ENCODE measurements at places on chromosomes 3 and 15.
A peak's percentile ranks its signal among the peaks of the same experiment; 100 is the strongest.

GRCh38 chr3:126180477-126181397 lies at the start of gene ALDH1L1:
Gene ALDH1L1, minus strand, starts transcription at chr3:126180586. Its CDS starts 19,607 bp downstream, at chr3:126160979.
- DNase-seq: no peak

- DNase-seq: no peak
These were observed 408.9 kb upstream of the WNT5A start for GRCh38 chr3:55895897-55896566.

DNA sequence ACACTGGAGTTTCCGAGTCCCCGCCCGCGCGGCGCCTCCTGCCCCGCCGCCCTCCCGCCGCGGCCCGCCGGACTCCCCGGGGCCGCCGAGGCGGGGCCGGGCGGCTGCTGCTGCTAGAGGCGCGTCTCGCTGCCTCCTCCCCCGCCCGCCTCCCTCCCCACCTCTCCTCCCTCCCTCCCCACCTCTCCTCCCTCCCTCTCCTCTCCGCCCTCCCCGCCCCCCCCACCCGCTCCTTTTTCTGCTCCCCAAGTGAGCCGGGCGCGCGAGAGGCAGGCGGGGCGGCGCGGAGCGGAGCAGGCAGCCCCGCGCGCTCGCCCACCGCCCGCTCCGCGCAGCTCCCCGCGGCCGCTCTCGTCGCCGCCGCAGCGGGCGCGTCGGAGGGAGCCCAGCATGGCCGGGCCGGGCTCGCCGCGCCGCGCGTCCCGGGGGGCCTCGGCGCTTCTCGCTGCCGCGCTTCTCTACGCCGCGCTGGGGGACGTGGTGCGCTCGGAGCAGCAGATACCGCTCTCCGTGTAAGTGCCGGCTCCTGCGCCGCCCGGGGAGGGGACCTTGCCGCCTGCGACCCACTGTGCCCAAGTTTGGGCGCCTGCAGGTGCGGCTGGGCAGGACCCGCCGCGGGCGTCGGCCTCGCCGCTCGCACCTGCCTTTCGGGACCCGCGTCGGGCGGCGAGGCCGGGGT lies at the start of gene CACNA2D3:
Gene CACNA2D3, plus strand, starts transcription at position 229 of the 679 bp plus-strand sequence.
- DNase-seq: peak; percentile 47

DNA sequence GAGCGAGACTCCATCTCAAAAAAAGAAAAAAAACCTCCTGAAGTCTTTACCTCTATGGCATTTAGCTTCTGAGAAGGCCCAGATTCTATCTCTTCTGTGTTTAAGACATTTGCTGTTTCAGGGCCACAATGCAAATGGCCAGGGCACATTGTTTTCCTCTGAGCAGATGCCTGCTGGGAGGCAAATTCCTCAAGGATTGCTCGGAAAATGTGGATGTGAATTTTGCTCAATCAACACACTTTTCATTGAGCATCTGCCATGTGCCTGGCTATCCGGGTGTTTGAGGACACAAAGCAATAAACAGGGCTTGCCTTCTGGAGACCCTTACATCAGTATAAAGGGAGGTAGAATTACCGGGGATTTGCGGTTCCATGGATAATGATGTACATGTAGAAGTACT lies 20.0 kb downstream of the TRIM71 start:
- DNase-seq: no peak

- DNase-seq: no peak
These were observed 19.9 kb downstream of the NDUFB4 start for GRCh38 chr3:120615847-120616609.

DNA sequence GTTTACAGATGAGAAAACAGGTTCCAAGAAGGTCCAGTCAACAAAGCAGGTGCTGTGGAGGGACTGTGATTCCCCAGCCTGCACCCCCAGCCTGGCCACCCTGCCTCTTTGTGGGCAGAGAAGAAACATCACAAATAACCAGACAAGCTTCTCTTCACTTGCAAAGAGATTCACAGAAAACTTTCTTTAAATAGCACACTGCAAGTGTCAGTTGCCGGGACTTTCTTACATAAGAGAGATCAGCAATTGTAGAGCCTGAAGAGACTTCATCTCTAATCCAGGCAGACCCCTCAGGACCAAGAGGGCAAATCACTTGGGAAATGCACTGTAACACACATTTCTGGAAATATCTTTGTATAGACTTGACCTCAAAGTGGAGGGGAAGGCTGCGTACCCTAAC lies 207.9 kb upstream of the CHRNA7 start:
- no peak for DNase-seq

GRCh38 chr3:194298331-194299227 lies 52.5 kb downstream of the CPN2 start:
- no peak for DNase-seq

DNA sequence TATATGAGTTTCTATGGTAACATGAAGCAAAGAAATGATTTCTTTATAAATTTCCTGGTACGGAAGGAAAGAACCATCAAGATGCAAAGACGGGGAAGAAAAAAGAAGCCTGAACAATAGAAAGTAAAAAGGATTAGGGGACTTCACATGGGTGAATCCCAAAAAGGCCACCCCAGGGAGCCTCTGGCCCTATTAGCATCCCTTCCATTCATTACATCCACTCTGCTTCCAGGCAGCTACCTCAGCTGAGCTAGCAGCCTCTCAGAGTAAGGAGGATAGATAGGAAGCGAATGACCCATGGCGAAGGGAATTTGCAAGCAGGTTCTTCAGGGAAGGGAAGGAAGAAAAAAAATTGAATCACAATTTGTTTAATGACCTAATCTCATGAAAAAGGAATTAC lies 81.6 kb downstream of the GABRB3 start:
- DNase-seq: no peak

DNA sequence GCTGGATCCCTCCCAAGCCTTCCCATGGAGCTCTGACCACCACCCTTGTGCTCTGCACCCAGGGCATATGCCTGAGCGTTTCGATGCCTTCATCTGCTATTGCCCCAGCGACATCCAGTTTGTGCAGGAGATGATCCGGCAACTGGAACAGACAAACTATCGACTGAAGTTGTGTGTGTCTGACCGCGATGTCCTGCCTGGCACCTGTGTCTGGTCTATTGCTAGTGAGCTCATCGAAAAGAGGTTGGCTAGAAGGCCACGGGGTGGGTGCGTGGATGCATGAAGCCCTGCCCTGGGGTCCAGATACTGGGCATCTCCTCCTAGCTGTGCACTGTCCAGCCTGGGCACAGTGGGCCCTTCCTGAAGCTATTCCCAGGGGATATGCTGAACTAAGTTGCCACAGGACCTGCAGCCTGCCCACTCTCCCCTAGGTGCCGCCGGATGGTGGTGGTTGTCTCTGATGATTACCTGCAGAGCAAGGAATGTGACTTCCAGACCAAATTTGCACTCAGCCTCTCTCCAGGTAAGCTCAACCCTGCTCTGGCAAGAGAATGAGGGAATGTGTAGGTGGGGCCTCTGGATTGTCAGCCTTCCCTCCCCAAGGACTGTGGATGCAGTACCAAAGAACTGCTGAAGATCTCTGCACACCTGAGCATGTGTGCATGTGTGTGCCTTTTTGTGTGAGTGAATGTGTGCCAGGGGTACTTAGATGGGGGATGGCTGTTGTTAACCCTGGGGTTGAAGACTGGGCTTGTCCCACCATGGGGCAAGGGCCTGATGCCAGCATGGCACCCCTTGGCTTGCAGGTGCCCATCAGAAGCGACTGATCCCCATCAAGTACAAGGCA lies 2.1 kb downstream of the MYD88 start:
- DNase-seq: no peak

GRCh38 chr15:81160312-81161159 lies 26.5 kb downstream of the CFAP161 start:
- DNase-seq: no peak

- DNase-seq: no peak
These were observed 19.3 kb downstream of the PDZRN3 start for GRCh38 chr3:73605412-73605811.

DNA sequence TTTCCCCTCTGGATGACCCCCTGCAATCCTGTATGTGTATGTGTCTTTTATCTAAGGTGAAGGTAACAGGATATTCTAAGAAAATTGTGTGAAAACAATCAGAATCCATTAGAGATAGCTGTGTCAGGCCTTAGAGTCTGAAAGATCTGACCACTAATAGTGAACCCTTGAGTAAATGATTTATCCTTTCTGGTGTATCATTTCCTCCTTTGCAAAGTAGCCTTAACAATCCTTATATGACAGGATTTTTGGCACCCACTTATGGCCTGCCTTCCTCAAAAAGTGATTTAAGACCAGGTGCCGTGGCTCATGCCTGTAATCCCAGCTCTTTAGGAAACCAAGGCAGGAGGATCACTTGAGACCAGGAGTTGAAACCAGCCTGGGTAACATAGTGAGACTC lies 110.2 kb downstream of the RBPMS2 start:
- DNase-seq: no peak

DNA sequence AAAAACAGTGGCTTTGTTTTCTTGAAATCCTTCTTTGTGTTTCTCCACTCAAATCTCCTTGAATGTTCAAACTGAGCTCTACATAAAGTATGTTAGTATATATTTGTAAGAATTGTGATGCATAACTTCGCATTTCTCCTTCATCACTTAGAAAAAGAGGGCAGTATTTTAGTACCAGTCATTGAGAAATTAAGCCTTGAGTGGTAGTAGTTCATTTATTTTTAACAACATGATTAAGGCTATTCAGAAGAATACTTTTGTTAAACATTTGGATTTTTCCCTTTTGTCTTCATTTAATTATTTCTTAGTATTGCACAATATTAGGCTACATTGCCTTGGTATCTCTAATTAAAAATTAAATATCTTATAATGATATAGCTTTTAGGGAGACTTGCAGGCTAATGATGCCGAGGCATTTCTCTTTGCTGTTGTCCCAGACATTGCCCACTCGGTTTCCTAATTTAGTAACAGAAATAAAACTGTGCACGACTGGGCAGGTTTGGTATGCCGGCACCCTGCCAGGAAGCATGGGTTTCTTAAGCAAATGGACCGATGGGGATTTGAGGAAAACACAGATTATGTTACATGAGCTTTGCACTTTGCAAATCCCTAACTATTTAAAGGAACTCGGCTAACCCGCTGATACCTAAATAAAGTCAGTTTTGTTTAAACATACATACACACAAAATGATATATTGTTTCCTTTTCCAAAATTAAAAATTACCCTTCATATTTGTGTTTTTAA lies 54.7 kb downstream of the LRRC28 start:
- DNase-seq: peak; percentile 6

GRCh38 chr3:135621184-135621920 lies 344.2 kb upstream of the PPP2R3A start:
- no peak for DNase-seq

DNA sequence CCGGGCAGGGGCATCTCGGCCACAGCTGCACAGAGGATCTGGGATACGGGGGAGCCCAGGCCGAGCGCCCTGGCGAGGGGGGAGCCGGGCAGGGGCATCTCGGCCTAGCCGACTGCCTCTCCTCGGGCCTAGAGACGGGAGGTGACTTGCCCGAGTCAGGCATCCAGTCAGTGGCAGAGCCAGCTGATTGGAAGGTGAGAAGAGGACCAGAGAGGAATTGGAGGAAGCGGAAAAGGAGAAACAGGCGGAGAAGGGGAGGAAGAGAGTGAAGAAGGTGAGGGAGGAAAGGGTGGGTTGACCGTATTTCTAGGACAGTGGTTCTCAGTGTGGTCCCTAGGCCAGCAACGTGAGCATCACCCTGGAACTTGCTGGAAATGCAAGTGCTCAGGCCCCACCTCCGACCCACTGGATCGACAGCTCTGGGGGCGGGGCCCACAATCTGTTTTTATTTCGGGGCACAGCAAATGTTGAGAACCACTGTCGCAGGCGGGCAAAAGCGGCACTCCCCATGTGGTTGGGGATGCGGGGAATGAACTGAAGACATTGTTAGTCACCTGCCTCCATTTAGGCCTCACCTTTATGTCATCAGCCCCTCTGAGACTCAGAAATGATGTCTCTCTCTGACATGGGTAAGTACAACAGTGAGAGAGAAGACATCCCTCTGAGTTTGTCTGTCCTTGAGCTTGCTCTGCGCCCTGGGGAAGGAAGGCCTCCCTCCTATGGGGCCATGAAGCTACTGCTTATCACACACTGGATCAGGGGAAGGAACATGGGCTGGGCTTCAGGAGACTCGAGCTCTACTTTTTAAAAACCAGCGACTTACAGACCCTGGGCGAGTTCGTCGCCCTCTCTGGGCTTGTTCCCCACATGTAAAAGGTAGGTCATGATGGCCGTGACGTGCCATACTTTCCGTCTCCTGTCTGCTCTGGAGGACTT lies 1.0 kb upstream of the MELTF start:
- DNase-seq: no peak

GRCh38 chr3:152218602-152219001 lies 50.1 kb upstream of the MBNL1 start:
- no peak for DNase-seq

GRCh38 chr3:46900007-46900292 lies 22.4 kb downstream of the PTH1R start:
- DNase-seq: no peak

- no peak for DNase-seq
These were observed 45.1 kb downstream of the COL8A1 start for GRCh38 chr3:99683465-99683864.

- DNase-seq: no peak
These were observed 177.7 kb downstream of the THRB start for GRCh38 chr3:24316887-24317383.

DNA sequence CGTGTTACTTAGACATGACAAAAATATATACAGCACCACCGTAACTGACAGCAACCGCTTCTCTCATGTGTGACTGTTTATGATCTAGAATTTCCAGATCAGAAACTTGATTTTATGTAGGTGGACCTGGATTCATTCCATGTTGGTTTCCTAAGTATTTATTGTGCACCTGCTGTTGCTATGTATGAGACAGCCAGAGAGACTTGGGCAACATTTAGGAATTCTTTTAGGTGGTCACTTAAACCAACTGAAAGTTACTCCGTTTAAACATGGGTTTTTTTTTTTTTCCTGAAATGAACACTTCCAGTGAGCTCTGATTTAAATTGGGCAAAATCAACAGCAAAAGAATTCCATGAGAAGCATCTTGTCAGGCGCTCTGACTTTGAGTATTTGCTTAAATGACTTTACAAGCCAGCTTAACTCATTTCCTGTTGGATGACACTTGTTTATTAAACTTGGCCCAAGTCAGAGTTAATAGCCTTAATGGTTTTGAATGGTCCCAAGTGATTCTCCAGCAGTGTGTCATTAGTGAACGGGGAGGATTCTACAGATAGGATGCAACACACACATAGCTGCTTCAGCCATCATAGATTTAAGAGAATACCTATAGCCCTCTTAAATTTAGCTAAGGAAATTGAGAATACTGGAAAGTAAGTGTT lies 31.8 kb downstream of the MITF start:
- no peak for DNase-seq

DNA sequence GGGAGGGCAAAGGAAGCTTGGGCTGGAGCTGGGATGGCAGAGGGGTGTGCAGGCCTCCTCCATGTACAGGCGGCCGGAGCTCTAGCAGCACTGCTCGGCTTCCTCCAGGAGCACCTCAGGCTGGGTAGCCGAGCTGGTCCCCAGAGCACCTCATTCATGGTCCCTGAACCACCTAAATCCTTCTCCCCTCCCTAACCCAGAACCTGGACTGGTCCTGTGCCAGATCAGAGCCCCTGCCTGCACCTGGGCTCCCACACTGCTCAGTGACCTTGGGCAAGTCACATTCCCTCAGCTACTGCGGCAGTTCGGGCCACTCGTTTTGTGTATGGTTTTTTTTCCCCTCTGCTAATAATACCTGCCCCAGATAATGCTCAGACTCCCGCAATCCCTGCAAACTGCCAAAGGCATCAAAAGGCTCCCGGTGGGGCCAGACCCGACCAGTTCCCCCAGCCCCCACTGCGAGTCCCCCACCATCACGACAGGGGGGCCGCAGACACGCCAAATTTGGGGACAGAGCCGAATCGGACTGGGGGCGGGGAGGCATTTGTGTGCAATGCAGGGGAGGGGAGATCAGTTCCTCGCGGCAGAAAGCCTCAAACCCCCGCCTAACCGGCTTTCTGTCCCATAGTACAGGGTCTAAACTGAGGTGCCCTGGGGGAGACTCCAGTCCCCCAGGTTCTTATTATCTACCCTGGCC lies 1.3 kb downstream of the SEMA7A start:
- DNase-seq: no peak

All from NCI-H187 (cell line).